ENCODE measurements at places on chromosomes 2 and 18.

DNA sequence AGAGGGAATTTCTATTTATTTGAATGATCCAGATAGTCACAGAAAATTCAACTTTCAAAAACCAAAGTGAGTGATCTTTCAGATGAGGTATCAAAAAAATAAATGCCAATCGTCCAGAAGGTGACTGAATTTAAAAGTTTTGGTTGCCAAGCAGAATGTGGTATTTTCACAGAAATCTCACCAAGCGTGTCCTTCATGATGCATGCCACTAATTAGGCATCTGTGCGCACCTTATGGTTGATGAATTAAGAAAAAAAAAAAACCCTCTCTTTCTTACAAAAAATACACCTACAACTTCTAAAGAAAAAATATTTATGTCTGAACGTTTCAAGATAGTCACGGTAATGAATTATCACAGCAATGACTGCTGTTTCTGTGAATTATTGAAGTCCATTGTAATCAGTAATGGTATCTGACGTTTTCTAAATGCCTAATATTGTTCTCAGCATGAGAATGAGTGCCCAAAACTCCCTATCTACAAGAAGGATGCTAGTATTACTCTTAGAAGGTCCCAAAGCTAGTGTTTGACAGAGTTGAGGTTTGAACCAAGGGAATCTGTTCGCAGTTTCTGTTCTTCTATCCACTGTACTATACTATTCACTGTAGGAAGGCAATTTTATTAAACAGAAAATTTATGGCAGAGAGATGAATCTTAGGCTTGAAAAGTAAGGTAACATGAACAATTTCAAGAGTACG, 219.6 kb upstream of the NETO1 start:
- DNase-seq: no peak

DNA sequence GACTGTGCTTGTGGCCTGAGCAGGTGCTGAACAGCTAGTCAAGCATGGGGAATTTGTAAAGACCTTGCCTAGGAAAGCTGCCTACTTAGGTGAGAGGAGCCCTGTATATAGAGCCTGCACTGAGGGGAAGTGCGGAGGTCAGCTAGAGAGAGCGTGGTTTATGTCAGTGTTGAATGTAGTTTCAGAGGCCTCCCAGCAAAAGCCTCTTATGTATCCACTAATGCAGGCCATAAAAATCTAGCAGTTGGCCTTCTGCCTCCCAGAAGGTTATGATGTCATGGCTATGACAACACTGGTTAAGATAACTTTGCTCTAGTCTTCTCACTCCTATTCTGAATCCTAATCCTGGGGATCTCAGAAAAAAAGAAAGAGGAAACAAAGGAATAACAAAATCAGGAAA, 88.9 kb downstream of the ASXL3 start:
- no peak for DNase-seq

DNA sequence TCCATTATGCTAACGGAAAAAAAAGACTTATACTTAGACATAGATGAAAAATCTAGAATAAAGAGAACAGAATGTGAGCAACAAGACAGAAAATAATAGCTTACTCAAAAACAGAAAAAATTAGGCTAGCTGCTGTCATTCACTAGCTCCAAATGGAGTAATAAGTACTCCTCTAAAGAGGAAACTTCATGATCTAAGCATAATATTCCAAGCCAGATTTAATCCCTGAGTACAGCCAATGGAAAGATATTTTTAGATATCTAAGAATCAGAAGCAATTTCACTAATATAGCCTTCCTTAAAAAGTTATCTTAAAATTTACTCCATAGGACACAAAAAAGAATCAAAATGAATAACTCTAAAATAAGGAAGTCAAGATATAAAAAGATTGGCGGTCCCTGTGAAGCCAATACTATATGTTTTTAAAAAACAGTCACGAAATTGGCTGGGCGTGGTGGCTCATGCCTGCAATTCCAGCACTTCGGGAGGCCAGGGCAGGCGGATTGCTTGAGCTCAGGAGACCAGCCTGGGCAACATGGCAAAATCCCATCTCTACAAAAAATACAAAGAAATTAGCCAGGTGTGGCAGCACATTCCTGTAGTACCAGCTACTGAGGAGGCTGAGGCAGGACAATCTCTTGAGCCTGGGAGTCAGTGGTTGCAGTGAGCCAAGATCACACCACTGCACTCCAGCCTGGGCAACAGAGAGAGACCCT, 123.2 kb upstream of the BCL2L11 start:
- DNase-seq: no peak

GRCh38 chr2:165055082-165055851, 99.9 kb upstream of the SLC38A11 start:
- no peak for DNase-seq

DNA sequence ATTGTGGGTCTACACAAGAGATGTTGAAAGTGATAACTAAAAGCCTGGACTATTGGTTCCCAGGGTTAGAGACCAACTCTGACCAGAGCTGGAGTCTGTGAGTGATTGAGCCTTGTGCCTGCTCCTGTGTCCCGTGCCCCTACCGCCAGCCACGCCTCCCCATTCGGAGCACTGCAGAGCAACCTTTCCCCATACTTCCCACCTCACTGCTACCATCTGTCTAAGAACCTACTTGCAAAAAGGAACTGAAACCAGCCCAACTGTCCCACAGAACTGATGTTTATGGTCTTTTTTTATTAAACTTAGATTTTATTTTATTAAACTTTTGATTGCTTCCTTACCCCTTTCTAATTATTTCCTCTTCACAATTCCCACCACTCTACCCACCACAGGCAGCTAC, 300.3 kb upstream of the MGAT5 start:
- DNase-seq: no peak
